ENCODE measurements at places on chromosomes 2 and 18.

GRCh38 chr2:197349699-197350098 is 39.1 kb upstream of the ANKRD44 start:
- DNase-seq = no peak

- no peak for DNase-seq
These were observed 25.3 kb downstream of the ITM2C start for GRCh38 chr2:230889911-230890601.

DNA sequence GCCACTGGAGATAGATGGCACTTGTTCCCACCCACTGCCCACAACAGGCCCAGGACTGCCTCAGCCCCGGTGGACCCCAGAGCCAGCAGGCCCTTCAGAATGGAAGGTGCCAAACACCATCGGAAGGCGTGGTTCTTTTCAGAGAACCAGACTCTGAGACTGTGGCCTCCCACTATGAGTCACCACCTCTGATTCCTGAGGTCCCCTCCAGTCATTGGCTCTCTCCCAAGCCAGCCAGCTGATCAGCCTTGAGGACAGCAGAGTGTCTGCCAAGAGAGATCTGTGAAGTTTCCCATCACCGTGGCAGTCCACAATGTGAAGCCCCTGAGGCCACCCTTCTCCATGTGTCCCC is 10.4 kb upstream of the MAP3K2 start:
- DNase-seq = peak; percentile 76

DNA sequence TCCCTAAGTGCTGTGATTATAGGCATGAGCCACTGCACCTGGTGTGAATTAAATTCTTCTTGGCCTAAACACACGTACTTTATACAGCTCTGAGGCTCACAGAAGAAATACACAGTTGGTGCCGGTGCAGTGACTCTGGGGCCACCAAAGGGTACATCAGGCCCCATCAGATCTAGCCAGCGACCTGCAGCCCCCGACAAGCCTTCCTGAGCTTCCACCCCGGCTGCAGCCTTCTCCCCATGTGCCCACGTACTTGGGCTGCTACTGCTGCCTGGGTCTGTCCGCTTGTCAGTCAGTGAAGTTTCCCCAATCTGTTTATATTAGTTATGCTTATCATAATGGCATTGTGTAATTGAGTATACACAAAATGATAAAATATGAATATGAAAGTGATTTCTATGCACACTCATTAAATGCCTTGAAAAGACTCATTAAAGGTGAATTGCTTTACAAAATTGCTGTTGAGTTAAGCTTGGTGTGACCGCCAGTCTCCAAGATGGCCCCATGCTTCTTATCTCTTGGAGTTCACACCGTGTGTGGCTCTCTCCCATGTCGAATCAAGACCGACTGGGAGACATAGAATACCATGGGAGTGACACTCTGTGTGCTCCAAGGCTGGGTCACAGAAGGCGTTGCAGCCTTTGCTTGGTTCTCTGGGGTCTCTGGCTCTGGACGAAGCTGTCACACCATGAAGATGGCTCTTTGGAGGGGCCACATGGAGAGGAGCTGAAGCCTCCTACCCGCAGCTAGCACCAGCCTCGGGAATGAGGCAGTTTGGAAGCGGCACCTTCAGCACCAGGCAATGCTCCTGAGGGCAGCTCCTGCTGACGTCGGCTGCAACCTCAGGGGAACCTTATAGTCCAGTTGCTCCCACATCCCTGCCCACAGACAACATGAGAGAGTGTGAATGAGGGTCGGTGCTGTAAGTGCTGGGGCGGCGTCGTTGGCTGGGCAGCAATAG is 29.2 kb upstream of the HPCAL1 start:
- DNase-seq = no peak

- DNase-seq = no peak
These were observed 1.0 kb downstream of the PLEK start for GRCh38 chr2:68366083-68366560.

DNA sequence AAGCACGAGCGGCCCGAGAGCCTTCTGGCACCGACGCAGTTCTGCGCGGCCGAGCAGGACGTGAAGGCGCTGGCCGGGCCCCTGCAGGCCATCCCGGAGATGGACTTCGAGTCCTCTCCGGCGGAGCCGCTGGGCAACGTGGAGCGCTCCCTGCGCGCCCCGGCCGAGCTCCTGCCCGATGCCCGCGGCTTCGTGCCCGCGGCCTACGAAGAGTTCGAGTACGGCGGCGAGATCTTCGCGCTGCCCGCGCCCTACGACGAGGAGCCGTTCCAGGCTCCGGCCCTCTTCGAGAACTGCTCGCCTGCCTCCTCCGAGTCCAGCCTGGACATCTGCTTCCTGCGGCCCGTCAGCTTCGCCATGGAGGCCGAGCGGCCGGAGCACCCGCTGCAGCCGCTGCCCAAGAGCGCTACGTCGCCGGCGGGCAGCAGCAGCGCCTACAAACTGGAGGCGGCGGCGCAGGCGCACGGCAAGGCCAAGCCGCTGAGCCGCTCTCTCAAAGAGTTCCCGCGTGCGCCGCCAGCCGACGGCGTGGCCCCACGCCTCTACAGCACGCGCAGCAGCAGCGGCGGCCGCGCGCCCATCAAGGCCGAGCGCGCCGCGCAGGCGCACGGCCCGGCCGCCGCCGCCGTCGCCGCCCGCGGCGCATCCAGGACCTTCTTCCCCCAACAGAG is 70.4 kb downstream of the ARHGEF33 start:
- DNase-seq = peak; percentile 84

DNA sequence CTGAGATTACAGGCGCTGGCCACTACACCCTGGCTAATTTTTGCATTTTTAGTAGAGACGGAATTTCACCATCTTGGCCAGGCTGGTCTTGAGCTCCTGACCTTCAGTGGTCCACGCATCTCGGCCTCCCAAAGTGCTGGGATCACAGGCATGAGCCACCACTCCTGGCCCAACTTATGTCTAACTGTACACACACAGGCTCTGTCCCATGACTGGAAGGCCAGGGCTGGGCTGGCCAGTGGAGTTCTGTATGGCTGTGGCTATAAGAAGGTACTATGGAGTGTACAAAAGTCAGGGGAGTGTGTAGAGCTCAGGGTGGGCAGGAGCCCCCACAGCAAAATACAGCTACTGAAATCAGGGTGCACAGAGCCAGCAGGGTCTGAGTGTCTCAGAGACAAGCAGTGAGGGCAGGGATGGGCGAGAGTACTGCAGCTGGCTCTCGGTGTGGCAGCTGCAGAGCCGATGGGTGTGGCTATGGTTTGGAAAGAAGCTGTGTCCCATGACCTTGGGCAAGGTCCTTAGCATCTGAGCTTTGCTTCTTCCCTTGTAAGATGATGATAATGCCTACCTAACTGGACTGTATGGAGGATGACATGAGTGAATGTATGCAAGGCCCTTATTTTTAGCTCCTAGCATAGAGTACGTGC is 10.4 kb upstream of the MSGN1 start:
- no peak for DNase-seq
